Inflammatory macrophage treated with lipopolysaccharide for 4 hours (primary cell): ENCODE measurements at places on chromosomes 4 and X.

DNA sequence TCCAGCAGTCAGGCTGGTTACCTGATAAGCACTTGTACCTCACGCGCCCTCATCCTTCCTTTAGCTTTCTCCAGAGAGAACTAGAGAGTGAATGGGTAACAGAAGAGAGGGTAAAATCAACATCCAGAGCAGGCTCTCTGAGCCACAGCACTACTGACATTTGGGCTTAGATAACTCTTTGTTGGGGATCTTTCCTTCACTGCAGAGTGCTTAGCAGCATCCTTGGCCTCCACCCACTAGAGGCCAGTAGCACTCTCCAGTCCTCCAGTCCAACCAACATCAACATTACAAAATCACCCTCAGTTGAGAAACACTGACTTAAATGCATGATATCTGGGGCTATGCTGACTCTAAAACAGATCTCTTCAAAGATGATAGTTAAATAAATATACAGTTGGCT is 220.7 kb downstream of the TACR3 start:
- DNase-seq = no peak

GRCh38 chr4:3294401-3295241 is 1.8 kb downstream of the RGS12 start:
- no peak for DNase-seq

- no peak for DNase-seq
Measured at GRCh38 chrX:15206306-15206705, 63.6 kb downstream of the ASB9 start.

DNA sequence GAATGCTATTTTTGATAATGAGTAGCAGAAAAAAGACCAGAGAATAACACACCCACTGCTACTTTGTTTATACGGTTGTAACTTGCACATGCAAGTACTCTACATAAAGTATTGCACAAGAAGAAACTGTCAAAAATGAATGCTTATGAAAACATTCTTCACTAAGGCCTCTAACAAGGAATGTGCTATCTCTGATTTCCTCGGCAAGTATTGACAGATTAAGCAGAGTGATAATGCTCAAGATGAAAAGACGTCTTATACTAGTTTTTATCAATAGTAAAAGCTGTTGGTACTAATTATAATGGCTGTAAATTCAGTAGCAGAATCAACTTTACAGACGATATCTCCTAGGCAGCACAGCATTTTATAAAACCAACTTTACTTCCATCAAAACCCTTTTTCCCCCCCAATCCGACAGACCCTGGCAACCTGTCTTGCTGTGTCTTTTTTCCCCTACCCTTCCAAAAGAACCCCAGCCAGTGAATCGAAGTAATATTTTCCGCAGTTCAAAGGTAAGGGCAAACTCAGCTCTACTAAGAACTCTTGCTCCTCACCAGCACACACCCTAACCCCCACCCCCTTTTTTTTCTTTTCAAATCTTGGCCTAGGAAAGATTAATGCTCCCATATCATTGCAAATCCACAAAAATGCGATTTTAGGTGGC is 1.5 kb downstream of the FRYL start:
- DNase-seq = peak; percentile 48

DNA sequence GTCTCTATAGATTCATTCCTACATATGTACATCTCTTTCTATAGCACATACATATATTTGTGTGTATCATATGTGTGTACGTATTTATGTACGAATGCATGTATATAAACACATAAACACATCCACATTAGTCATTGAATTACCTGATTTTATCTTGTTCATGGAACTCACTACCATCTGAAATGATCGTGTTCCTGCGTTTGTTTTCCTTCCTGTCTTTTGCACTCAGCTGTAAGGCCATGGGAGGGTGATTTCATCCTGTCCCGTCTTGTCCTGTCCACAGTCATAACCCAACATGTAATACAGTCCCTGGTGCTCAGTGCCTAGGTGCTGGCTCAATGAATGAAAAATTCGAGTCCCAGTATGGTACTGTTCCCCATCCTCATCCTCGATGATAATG is 191.8 kb upstream of the PSAPL1 start:
- DNase-seq = no peak

- no peak for DNase-seq
Measured at GRCh38 chr4:170243662-170244288, 154.0 kb upstream of the AADAT start.

DNA sequence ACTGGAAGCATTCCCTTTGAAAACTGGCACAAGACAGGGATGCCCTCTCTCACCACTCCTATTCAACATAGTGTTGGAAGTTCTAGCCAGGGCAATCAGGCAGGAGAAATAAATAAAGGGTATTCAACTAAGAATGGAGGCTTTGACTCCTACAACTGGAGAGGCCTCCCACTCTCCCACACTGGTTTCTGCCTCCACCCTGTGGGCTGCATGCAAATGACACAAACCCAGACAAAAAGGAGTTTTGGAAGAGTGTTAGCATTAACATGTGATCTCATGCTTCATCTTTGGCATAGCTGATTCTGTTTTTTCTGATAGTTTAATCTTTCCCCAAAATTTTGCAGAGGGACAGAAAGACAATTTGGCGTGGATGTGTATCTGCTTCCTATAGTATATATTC is 80.8 kb upstream of the IQCM start:
- no peak for DNase-seq

- DNase-seq = no peak
Measured at GRCh38 chr4:180314972-180315371, 1928.2 kb upstream of the TENM3 start.

DNA sequence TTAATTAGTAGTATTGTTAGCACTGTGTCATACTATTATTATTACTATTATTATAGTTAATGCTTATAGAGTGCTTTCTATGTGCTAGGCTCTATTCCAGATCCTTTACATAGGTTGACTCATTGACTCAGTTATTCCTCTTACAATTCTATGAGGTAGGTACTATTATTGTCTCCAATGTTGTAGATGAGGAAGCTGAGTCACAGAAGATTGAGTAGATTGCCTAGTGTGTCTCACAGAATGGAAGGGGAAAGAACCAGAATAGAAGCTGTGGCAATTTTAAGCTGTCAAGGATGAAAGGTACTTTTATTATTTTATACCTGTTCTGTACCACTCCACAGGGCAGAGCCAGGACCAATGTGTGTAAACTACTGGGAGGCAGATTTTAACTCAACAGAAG is 1.9 kb upstream of the TCEAL1 start:
- peak; percentile 44 for DNase-seq

- DNase-seq = no peak
Measured at GRCh38 chrX:127782904-127783303, 269.3 kb downstream of the ACTRT1 start.

DNA sequence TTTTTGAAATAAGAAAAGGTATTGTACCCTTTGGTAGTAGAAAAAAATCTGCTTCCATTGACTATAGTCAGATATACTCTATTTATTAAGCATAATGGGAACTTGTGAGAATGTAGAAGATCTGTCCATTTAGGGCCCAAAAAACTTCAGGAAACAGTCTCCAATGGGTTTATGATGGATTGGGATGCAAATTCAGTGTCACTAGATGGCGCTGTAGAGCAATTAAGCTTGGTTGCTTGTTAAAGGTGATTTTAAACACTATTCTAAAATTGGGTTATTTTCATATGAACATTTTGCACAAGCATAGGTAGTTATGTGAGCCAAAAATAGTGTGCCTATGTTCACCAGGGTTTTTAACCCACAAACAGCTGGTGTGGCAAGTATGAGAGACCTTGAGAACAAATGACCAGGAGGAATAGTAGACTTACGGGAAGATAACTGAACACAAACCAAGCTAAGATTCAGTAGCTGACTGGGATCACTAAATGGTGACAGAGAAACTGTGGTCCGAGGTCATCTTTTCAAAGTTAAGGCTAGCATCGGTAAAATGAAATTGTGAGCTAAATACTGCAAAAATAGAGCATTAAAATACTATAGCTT is 80.3 kb upstream of the LSM6 start:
- peak; percentile 69 for DNase-seq

DNA sequence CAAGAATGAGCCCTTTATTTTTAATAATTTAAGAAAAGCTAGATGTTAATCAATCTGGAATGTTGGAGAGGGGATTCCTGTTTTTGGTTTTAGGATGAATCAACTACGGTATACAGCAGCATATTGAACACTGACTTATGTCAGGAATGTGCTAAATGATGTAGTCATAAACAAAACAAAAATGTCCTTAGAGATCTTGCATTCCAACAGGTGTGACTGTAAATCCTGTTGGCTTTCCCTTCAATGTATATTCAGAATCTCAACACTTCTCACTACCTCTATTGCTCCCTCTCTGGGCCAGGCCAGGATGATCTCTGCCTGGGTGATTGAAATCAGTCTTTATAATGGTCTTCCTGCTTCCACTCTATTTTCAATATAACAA is 37.8 kb upstream of the BDH2 start:
- DNase-seq = no peak

- no peak for DNase-seq
Measured at GRCh38 chr4:89720981-89721380, 116.0 kb downstream of the SNCA start.

DNA sequence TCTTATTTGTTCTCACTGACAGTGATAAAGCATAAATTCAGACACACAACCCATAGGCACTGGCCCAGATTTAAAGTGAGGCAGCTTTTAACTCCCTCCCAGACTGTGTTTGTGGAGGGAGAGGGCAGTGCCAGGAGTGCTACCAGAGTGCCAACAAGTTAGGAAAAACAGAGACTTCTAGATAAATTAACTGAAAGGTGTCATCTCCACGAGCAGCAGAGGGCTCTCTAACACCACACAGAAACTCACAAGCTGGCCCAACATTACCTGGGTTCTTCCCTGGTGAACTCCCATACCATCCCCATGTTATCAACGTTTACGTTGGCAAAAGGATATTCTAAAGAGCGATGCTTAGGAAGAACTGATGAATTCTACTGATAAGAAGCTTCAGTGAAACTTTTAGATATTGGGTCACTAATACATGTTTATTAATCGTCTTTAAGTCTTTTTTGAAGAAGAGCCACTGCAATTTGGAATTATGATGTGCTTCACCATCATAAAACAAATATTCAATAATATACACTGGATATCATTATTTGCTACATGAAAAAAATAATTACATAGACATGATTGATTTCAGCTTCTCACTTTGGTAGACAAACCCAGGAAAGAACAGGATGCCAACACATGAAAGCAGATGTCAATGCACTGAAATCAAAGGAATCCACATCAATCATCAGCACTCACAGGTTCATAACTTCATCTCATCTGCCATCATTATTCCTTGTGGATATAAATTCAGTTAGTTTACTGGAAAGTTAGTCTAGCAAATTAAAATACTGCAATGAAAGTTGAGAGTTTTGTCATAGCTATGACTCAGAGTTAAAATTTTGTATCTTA is 121.2 kb upstream of the NAP1L5 start:
- DNase-seq = peak; percentile 44
